ENCODE measurements at places on chromosomes 2 and 18.

- no peak for DNase-seq
These were observed 359.9 kb downstream of the TNS1 start for GRCh38 chr2:217642944-217643343.

- DNase-seq = no peak
These were observed 10.4 kb upstream of the GALNT1 start for GRCh38 chr18:35571138-35571537.

- DNase-seq = no peak
These were observed 482.7 kb upstream of the SETBP1 start for GRCh38 chr18:44197832-44198611.

DNA sequence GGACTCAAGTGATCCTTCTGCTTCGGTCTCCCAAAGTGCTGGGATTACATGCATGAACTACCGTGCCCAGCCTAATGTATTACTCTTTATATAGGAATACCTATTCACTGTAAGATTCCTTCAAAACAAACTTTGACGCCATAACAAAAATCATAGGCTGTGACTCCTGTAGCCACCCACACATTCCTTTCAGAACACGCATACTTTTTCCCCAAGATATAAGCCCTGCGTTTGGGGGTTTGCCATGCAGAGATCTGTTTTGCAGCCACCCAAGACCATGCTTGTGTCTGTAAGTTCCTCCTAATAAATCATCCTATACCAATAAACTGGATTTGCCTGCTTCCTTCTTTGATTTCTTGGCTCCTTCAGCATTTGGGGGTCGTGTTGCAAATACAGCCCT is 46.0 kb upstream of the STON1 start:
- DNase-seq = no peak

GRCh38 chr2:172484706-172485105 is 57.3 kb downstream of the ITGA6 start:
- no peak for DNase-seq

DNA sequence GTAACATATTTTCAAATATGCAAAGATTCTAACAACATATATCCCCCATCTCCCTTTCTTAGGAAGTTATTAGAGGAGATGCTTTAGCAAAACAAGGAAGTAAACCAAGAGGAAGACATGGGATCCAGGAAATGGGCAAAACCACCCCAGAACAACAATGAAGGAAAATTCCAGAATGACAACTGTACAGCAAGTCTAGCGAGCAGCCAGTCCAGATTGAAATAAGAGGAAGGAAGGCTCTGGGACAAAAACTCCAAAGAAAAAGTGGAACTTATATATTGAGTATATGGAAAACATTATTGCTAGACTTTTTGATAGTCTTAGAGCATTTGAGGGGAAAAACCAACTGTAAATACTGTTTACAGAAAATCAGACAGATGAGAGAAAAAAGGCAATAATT is 2.9 kb upstream of the ARPC2 start:
- DNase-seq = no peak

- no peak for DNase-seq
These were observed 74.9 kb downstream of the ANTXR1 start for GRCh38 chr2:69087912-69088240.

GRCh38 chr18:75183524-75183923 is 25.4 kb downstream of the PTGR3 start:
- DNase-seq = no peak

GRCh38 chr2:72097276-72097675 is 50.4 kb downstream of the CYP26B1 start:
- DNase-seq = no peak

GRCh38 chr18:63336366-63337099 is 17.0 kb upstream of the BCL2 start:
- no peak for DNase-seq

DNA sequence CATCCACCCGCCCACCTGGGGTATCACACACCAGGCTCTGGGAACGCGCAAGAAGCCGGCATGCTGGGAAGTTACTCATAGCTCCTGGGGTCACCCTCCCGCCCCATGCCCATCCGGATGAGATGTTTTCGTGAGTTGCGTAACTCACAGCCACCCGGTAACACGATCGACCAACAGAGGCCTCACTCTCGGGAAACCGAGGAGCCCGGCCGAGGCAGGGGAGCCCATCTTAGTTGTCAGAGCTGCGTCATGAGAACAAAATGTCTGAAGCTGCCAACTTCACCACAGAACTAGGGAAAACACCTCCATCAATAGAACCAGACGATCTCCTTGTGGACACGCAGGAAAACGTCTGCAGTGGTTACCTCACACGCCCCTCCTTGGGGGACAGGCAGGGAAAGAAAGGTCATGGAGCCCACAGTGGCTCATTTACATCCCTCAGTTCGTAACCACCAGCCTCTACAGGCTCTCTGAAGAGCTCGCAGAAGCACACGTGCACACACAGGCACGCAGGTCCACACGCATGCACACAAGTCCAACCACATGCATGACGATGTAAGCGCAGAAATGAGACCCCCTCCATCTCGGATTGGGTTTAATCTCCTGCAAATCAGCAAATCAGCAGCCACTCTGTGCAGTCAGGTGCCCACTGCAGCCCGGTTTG is 26.2 kb downstream of the ADI1 start:
- DNase-seq = no peak

- DNase-seq = no peak
These were observed 104.7 kb downstream of the HNRNPLL start for GRCh38 chr2:38498045-38498481.

DNA sequence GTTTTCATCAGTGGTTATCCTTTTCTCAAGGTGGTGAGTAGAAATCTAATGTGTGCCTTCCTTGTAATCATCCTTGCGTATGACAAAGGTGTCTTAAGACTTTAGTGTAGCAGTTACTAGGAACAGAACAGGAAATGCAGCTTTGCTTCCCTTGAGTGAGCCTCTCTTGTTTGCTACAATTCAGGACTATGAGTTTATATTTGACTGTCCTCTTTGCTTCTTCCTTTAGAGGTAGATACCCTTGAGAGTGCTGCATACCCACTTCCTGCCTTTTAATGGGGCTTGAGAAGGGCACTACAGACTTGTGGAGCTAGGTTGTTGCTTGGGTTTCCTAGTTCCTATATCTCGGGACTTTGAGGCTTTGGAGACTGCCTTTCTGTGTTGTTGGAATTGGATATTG is 3.8 kb downstream of the KCNJ13 start:
- no peak for DNase-seq

DNA sequence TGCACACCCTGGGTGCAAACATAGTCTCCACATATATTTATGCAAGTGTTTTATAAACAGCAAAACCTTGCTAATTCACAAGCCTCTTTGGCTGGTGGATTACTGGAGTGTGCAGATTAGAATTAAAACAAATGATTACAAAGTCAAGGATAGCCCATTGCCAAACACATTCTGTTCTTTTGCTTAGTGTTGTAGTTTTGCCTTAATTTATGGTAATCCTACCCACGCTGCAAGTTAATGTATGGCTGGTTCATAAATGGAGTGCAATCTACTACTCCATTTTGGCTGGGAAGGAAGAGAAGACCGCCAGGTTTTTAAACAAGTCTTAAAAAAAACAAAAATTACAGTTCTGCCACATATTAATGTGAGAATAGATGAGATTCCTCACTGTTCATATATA is 883.1 kb upstream of the KLHL29 start:
- no peak for DNase-seq

DNA sequence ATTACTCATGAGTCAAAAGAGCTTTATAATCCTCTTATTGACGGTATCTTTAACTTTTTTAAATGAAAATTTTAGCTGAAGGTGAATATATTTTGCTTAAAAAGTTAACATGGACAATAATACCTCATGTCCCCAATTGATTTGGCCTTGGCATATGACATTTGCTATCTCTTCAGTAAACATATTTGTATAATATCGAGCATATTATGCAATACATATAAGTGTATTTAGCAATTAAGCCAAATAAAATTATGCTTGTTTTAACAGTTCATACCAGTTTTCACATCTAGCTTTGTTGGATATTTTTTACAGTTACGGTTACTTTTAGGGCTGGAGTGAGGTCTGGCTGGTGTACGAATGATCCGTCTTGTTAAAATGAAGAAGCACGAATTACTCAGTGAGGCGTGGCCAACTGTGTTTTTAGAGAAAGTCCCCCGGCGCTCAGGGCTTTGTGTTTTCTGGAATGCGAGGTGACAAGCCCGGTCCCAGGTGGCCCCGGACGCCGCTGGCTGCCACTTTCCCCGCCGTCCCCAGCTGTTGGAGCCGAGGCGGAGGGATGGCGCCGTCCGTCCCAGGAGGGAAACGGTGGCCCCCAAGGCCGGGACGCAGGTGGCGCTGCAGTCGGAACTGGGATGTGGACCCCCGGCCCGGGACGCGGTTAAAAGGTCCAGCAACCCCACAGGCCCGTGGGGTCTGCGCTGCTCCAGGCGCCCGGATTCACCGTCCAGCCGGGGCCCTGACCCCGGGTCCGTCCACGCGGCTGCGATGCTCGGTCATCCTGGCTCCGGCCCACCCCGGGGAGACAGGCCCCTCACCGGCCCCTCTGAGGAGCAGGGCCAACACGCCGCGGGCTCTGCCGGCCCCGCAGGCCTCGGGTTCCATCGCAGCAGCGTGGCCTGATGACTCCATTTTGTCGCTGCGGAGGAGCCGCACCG is 41.3 kb downstream of the TMEM18 start:
- DNase-seq = no peak

- DNase-seq = no peak
These were observed 17.6 kb downstream of the LCLAT1 start for GRCh38 chr2:30464544-30465170.

DNA sequence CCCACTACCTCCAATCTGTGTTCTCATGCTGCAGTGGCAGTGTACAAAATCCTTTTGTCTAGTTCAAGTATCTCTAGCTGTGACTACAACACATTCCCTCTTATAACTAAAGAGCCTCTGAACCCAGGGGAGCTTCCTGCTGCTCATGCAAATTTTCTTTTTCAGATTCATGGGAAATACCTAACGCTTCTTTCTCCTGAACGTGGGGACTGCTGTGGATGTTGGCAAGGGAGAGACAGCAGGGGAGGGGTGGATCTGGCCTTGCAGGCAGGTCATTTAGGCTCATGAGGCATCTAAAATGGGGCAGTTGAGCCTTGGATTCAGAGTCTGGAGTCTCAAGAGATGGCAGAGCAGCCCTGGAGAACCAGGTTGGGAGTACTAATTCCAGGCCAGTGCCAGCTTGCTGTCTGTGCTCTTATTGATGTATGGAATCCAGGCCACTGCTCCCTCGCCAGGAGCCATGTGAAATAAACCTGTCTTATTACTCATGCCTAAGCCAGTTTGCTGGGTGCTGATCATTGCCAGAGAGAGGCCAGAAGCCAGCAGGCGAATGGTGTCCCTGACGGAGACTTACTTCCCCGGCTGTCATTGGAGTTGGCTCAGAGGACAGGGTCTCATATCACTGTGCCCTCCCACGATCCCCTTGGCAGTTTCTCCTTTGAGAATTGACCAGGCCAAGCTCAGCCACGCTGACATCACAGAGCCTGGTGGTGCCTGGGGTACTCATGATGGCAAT is 29.2 kb upstream of the TNP1 start:
- no peak for DNase-seq

DNA sequence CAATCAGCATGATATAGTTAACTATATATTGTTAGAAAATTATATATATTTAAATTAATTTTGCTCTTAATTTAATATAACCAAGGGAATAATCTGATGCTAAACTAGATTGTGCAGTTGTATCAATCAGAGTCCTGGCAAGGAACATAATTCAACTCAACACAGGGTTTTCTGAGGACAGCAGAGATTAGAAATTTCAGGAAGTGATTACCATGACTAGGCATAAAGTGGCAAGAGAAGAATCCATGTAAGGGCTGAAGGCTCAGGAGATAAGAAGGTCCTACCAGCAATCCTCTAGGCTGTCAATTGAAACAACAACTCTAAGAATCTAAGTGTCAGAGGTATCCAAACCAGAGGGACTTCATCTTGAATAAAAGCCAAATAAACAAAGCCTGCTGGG is 807.8 kb downstream of the DSC3 start:
- DNase-seq = no peak

GRCh38 chr2:23505218-23505983 is 120.4 kb downstream of the KLHL29 start:
- DNase-seq = no peak

GRCh38 chr18:79798999-79799370 is 1.2 kb downstream of the KCNG2 start:
- no peak for DNase-seq

GRCh38 chr2:15691586-15692310 is 100.1 kb downstream of the DDX1 start:
- DNase-seq = no peak

GRCh38 chr2:232339121-232340081 is 39.1 kb upstream of the ALPP start:
- DNase-seq = no peak

- no peak for DNase-seq
These were observed 158.3 kb downstream of the EML6 start for GRCh38 chr2:54881759-54882158.

DNA sequence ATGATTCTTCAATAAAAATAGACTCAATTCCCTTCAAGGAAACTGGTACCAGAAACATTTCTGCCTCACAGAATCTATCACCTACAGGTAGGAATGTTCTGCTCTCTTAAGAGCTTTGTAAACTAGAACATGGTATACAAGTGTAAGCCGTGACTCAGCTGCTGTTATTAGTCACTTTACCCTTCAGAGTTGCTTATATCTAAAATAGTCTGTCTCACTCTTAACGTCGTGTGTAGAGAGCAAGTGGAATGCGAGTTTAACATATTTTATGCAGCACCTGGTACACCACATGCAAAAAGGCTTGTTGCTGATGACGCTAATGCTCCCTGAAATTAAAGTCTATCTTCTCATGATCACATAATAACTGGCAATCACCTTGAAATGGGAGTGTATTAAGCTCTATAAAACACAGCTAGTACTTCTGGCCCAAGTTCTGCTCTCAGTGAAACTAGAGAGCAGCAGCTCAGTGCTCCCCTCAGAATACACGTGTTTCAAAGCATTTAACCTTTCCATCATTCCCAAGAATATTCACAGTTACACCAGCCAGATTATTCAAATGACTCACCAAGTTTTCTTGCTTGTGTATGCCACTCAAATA is 420.0 kb downstream of the ZEB2 start:
- DNase-seq = no peak

DNA sequence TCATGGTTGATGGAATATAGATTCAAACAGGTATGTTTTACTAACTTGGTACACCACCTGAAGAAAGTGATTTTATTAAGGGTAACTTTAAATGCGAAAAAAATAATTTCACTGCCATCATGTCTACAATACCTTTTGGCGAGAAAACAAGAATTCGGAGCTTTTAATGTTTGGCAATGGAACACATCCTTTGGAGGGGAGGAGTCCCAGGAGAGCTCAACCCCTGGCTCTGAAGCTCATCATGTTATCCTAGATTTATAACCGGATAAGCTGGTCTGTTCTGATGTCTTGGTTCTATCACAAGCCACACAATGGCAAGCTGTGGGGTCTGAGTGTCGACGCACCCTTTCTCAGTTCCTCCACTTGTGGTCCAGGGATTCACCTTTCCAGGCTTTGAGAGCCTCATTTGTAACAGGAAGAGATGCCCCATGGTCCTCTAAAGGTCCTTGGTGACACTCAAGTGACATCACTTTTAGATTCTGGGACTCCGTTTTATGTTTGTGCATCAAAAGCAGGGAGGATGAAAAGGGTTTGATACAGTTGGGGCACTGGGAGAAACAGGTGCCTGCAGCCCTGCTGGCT is 172.7 kb downstream of the BCL2 start:
- no peak for DNase-seq
